ENCODE measurements at places on chromosomes 4 and X. TPM values are rescaled to one million over a fixed set of nuclear protein-coding genes. Genes with fewer than 3 reads are reported as not detected.

- H3K27me3 ChIP-seq: no peaks in the 10 kb centered on the region
- no peak overlapping the region for H3K4me3 ChIP-seq
- DNase-seq: no peak
- peaks cover 15% of the 10 kb centered on the region for H3K4me1 ChIP-seq
- H3K36me3 ChIP-seq: no peaks in the 10 kb centered on the region
- H3K27ac ChIP-seq: no peak overlapping the region
Observed at GRCh38 chrX:56787734-56788152, 58.7 kb downstream of the NBDY start.

DNA sequence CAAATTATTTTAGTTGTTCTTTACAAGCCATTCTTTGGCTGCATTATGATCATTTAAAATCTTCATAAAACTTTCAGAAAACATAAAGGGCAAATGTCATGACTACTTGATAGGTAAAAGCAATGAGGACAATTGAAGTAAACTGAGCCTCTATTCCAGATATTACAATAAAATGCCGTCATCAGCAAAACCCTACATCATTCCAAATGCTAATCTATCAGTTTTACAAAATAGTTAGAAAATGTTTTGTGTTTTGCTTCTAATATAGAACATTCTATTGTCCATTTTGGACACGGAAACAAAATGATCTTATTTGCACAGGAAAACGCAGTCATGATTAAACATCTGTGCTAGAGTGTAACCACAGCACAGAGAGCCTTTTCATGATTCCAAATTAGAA lies 1330.6 kb upstream of the ADGRL3 start:
- H3K4me1 ChIP-seq: no peaks in the 10 kb centered on the region
- DNase-seq: no peak
- no peak overlapping the region for H3K27ac ChIP-seq
- no peaks in the 10 kb centered on the region for H3K36me3 ChIP-seq
- no peak overlapping the region for H3K4me3 ChIP-seq
- H3K27me3 ChIP-seq: no peaks in the 10 kb centered on the region

- H3K4me1 ChIP-seq: peaks cover 8% of the 10 kb centered on the region
- no peak for DNase-seq
- no peak overlapping the region for H3K4me3 ChIP-seq
- no peak overlapping the region for H3K27ac ChIP-seq
- peaks cover 52% of the 10 kb centered on the region for H3K36me3 ChIP-seq
Observed at GRCh38 chr4:75643651-75644050, 13.3 kb upstream of the CDKL2 start.

- H3K4me3 ChIP-seq: no peak overlapping the region
- no peak overlapping the region for H3K27ac ChIP-seq
- H3K4me1 ChIP-seq: peaks cover 21% of the 10 kb centered on the region
- peaks cover 6% of the 10 kb centered on the region for H3K36me3 ChIP-seq
- H3K27me3 ChIP-seq: no peaks in the 10 kb centered on the region
Observed at GRCh38 chr4:82988323-82988832, 22.2 kb downstream of the LIN54 start.

GRCh38 chr4:164536814-164537213 lies 217.1 kb upstream of the SMIM31 start:
- H3K36me3 ChIP-seq: no peaks in the 10 kb centered on the region
- no peak overlapping the region for H3K27ac ChIP-seq

GRCh38 chr4:83574247-83574646 lies 38.3 kb downstream of the GPAT3 start:
- no peak overlapping the region for H3K4me3 ChIP-seq
- no peaks in the 10 kb centered on the region for H3K27me3 ChIP-seq
- no peak for DNase-seq

- H3K36me3 ChIP-seq: no peaks in the 10 kb centered on the region
- H3K4me1 ChIP-seq: peaks cover 68% of the 10 kb centered on the region
- no peak for DNase-seq
- H3K27ac ChIP-seq: peak overlapping the region; percentile 98
- H3K4me3 ChIP-seq: no peak overlapping the region
Observed at GRCh38 chr4:140096921-140097320, 57.1 kb downstream of the MAML3 start.

DNA sequence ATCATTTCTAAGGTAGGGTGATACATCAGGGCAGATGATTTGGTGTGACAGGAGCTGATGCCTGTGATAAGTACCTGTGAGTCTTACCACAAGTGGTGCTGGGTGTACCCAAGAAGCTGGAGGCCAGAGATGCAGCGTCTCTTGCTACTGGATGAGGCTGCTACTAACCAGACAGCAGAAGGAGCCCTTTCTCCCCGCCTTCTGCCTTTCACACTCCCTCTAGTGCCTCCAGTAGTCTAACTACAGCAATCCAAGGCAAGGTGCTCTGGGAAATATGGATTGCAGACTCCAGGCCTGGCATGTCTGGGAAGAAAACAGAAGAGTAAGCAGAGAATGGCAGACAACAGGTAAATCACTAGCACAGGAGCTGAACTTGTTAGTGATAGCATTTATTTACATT lies 470.8 kb downstream of the NKX6-1 start:
- no peaks in the 10 kb centered on the region for H3K27me3 ChIP-seq
- no peak overlapping the region for H3K4me3 ChIP-seq
- no peaks in the 10 kb centered on the region for H3K36me3 ChIP-seq
- H3K27ac ChIP-seq: no peak overlapping the region

DNA sequence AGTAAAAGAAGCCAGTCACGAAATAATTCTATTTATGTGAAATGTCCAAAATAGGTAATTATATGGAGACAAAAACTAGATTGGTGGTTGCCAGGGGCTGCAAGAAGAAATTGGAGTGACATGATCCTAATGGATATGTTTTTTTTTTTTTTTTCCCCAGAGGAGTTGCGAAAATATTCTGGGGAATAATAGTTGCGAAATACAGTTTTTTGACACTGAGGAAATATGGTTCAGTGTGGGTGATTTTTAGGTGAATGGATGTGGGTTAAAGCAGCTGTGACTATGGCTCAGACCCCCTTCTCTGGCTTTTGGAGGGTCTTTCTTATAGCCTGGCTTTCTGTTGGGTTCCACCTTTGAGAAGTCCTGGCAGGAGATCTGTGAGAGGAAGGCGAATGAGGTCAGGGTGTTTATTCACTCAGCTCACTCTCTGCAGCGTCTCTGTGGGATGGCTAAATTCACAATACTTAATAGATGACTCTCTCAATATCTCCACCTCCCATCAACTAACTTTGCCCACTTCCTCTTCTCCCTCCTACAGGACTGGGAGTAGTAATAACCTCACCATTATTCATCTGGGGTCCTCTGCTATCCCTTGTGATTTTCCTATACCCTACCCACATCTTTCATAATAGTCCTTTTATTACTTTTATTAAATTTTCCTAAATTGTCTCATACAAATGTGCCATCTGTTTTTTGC lies 15.3 kb upstream of the RAB9B start:
- H3K27ac ChIP-seq: no peak overlapping the region
- no peaks in the 10 kb centered on the region for H3K27me3 ChIP-seq
- peaks cover 5% of the 10 kb centered on the region for H3K4me1 ChIP-seq

DNA sequence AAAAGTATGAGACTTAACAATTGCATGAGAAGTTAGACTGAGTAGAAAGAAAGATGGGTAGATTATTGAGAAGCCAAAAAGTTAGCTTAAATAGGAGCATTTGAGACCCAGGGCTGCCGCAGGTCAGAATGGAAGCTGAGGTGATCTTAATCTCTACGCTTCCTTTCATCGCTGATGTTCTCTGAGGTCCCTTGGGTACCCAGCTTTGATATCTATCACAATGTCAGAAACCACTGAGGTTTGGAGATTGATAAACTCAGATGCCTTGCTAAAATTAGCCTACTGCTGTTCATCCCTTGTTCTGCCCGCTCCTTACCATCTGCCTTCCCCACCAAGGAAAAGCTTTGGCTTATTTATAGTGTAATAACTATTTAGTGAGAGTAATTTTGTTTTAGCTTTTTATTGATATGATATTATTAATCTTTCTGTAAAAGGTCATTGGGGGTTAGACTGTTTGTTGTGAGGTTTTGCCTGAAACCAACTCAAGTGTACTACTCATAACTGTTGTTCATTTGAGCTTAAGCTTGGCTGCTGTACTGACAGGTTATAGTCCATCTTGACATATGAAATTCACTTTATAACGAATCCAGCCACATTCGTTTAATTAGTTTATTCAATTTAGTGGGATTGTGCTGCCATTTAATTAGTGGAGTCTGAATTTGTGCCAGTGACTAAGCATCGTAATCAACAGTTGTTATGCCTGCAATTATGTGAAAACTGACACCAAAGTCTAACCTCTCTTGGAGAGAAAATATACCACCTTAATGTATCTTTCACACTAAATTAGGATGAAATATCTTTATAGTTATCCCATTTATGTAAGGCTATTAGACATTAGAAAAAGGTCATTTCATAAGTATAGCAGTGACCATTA lies 15.1 kb downstream of the MCUB start:
- peak overlapping the region; percentile 7 for H3K4me3 ChIP-seq
- no peak overlapping the region for H3K27ac ChIP-seq
- no peak for DNase-seq
- peaks cover 60% of the 10 kb centered on the region for H3K4me1 ChIP-seq

DNA sequence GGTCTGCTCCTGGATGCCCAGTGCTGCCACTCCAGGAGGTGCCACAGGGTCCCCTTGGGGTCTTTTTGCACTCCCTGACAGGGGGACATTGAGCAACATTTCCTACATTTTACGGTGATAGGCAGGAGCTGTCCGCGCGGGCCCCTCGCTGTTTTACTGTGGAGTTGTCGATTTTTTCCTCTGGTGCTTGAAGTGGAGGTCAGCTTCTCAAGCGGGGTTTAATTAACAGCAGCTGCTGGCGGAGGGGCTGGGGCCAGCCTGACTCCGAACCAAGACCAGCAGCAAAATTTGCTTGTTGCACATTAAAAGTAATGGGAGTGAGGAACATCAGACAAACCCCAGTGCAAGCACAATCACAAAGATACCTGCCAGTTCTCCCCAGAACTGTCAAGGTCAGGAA lies 13.2 kb upstream of the SH3TC1 start:
- no peaks in the 10 kb centered on the region for H3K36me3 ChIP-seq
- H3K27me3 ChIP-seq: no peaks in the 10 kb centered on the region
- H3K27ac ChIP-seq: no peak overlapping the region
- H3K4me3 ChIP-seq: no peak overlapping the region

DNA sequence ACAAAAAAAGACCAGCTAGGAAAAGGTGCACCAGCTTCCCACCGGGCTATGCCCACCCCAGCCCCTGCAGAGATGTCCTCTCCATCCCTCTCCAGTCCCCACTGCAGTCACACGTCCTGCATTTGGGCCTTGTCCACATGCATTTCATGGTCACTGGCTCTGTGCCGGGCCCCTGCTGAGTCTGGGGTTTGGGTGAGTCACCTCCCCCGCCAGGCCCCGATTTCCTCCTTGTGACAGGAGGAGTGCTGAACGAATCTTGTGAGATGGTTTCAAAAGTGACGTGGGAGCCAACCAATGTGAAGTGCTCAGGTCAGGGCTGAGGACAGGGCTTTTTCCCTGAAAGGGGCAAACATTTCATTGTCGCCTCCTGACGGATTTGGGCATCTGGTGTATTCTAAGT lies 7.1 kb downstream of the CPZ start:
- no peaks in the 10 kb centered on the region for H3K27me3 ChIP-seq
- DNase-seq: no peak
- no peak overlapping the region for H3K4me3 ChIP-seq
- no peaks in the 10 kb centered on the region for H3K36me3 ChIP-seq
- no peak overlapping the region for H3K27ac ChIP-seq

- H3K27ac ChIP-seq: no peak overlapping the region
- no peaks in the 10 kb centered on the region for H3K27me3 ChIP-seq
- no peak for DNase-seq
- H3K36me3 ChIP-seq: no peaks in the 10 kb centered on the region
- no peaks in the 10 kb centered on the region for H3K4me1 ChIP-seq
- H3K4me3 ChIP-seq: no peak overlapping the region
Observed at GRCh38 chr4:165756836-165757235, 116.2 kb upstream of the TLL1 start.

DNA sequence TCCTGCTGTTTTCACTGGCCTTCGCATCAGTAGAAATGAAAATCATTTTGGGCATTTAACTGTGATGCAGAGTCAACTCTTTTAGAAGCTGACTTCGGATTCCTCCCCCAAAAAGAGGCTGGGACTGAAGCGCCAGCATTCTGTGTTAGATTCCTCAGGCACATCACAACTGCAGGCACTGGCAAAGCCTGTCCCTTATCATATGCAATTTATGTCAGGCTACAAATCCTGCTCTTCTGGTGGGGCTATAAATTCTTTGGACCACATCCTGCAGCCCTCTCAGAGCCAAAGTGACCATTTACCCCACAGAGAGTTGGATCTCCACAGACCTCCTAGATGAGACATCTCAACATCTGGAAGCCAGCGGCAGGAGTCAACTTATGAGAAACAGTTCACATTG lies 138.4 kb downstream of the CBR4 start:
- no peak overlapping the region for H3K4me3 ChIP-seq
- no peaks in the 10 kb centered on the region for H3K36me3 ChIP-seq
- no peak overlapping the region for H3K27ac ChIP-seq
- H3K4me1 ChIP-seq: peaks cover 27% of the 10 kb centered on the region

DNA sequence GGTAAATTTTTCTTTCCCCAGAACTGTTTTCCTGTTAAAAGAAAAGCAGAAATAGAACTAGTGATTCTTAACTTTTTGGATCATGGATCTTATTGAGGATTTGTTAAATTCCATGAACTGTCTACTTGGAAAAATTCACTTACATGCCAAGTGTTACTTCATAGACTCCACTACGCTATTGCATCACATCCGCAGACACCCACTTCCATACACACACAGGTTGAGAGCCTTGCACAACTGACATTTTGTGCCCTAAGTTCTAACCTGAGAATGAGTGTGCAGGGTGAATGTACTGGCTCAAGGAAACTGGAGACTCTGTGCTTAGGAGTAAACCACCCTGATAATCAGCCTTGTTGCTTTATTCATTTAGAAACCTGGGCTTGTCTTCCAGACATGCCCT lies 250.5 kb upstream of the EDA2R start:
- no peaks in the 10 kb centered on the region for H3K27me3 ChIP-seq
- H3K4me3 ChIP-seq: no peak overlapping the region
- no peak overlapping the region for H3K27ac ChIP-seq

- H3K36me3 ChIP-seq: peaks cover 2% of the 10 kb centered on the region
- no peaks in the 10 kb centered on the region for H3K27me3 ChIP-seq
- no peak for DNase-seq
- H3K27ac ChIP-seq: no peak overlapping the region
Observed at GRCh38 chr4:38278255-38278654, 318.1 kb downstream of the PTTG2 start.

The RTL9 gene
- not detected for total RNA-seq

The NUP62CL gene
- total RNA-seq: 2.5 TPM

The RADX gene
- 12.7 TPM for total RNA-seq

The GAB3 gene
- 3.7 TPM for total RNA-seq

The PCDH11X gene
- not detected for total RNA-seq
